ENCODE measurements at places on chromosomes 2 and 18.

GRCh38 chr2:166360426-166360825, 15.3 kb downstream of the SCN9A start:
- DNase-seq: no peak

GRCh38 chr2:680496-680895, 3.3 kb upstream of the TMEM18 start:
- no peak for DNase-seq

GRCh38 chr2:647691-648231, 29.4 kb downstream of the TMEM18 start:
- DNase-seq: no peak

DNA sequence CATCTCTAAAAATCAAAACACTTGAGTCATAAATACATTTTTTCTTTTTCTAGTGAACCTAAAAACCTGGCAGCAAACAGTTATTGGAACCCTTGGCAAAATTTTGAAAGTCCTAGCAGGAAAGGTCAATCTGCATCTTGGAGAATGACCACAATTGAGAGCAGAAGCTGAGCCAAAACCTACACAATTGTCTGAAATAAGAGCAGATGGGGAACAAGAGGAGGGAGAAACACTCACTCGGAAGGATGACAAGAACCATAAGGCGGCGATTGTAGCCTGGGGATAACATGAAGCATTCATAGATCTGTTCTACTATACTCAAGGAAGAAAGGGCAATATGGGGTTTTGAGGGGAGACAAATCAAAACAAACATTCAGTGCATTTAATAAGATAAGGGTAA, 117.0 kb downstream of the CHN1 start:
- no peak for DNase-seq

DNA sequence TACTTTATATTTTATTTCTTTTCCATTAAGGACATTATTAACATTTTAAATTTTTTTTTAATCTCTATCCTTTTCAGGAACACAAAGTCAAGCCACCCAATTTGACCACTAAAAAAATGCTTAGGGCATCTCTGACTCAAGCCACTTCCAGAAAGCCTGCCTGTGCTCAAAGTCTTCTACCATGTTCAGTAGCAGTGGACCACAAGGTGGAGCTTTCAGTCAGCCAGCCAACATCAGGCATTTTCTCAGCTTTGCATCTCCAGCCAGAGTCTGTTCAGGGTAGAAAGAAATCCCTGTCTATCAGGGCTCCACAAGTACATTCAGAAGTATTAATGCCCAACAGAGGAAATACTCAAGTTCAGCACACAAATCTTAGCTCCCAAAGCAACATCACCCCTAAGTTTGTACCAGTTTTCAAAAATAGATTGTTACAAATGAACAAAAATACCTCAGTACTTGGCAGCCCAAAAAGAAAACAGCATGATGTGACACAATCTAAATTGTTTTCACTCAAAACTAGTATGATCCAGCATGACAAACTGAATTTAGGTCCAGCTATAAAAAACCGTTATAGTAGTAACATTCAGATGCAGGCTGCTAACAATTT, 37.6 kb downstream of the C18orf63 start:
- peak; percentile 67 for DNase-seq

- DNase-seq: no peak
Observed at GRCh38 chr18:32219431-32220018, 29.7 kb downstream of the MEP1B start.

DNA sequence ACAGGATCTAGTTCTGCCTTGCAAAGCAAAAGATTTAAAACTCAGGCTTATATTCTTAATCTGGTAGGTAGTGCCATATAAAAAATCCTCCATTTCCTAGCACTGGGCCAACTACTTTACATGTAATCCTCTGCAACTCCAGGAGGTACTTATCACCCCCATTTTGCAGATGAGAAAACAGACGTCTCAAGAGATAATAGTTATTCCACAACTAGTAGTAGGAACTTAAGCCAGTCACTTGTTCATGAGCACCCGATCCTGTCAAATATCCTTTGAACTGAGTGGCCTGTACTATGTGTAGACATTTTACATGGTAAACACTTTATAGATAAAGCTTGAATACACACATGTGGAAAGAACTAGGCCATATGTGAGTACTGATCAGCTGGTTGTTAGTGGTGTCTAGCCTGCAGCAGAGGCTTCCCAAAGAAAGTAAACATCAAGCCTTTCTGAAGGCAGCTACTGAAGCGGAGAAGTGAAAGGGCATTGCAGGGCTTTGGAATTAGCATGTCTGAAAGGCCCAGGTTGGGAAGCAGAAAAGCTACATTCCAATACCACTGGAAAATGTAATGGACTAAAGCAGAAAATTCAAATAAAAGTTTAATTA, 48.0 kb downstream of the NAB1 start:
- no peak for DNase-seq

DNA sequence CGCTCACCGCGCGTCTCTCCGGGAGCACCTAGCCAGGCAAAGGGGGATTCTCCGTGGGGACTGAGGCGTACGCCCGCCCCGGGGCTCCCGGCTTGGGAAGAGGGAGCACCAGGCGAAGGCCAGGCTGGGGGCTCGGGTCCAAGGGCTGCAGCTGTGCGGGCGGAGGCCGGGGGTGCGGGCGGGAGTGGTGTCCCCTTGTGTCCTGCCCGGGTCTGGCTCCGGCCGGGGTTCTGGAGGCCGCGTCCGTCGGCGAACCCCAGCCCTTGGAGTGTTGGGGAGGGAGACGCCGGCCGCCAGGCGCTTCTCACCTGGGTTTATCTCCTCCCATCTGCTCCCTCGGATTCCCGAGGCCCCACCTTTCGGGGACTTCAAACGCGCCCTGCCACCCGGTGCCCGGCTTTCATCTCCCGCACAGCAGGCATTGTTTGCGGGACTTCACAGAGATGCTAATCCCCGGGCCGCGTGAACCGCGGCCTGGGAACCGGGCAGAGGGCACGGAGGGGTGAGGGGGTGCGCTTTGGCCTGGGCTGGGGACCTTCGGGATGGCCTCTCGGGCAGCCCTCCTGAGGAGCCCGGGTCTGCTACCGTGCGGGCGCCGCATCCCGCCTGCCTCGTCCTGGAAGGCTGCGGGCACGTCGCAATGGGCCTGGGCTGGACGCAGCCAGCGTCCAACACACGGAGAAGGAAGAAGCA, 5.0 kb upstream of the GBX2 start:
- DNase-seq: no peak
